Frontal cortex (tissue), 4 donors: ENCODE measurements at places on chromosomes 1 and 21.

- no peak for DNase-seq
Measured at GRCh38 chr1:9852004-9852403, 28.2 kb upstream of the CLSTN1 start.

GRCh38 chr1:95207223-95207935 is 26.6 kb upstream of the RWDD3 start:
- DNase-seq, result no peak

GRCh38 chr1:18339161-18339560 is 141.6 kb upstream of the KLHDC7A start:
- DNase-seq, result no peak

- no peak for DNase-seq
Measured at GRCh38 chr1:33299461-33300155, 21.3 kb downstream of the A3GALT2 start.

DNA sequence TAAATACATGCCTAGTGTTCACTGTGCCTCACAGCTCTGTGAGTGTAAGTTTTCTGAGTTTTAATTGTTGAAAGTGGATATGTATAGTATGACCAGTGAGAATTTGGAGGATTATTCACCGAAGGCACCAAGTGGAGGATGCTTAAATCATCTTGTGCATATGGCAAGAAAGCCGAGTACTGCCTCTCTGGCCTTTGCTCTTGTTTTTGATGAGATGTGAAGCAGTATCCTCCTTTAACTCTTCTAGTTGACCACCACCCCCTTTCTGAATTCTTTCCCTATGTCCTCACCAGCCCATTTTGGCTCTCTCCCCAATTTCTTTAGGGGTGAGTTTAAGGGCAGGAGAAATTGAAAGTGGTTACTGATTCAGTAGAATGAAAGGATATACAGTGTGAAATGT is 130.4 kb downstream of the SYT2 start:
- DNase-seq, result no peak

GRCh38 chr1:31621498-31621820 is 4.0 kb downstream of the HCRTR1 start:
- DNase-seq, result no peak

- DNase-seq, result no peak
Measured at GRCh38 chr1:119984771-119985170, 84.7 kb downstream of the NOTCH2 start.

DNA sequence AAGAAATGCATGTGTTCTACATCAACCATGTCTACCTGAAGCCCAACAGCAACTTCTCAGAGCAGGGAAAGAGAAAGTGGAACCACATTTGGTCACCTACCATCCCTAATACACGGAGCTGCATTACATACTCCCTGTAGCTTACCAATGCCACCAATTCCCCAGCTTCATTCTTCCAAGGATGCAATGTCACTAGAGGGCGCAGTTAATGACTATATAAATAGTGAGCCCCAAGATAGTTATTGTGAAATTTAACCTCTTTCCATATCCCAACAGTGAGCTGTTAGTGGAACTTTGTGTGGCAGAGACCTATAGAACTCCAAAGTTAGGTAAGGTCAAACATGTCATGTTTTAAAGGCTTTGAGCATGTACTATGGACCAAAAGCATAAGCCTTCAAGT is 618.3 kb downstream of the SMYD3 start:
- no peak for DNase-seq

GRCh38 chr21:22691658-22692057 is 1693.4 kb downstream of the NCAM2 start:
- DNase-seq, result no peak

- DNase-seq, result no peak
Measured at GRCh38 chr1:197145446-197146024, 934 bp downstream of the ASPM start.

DNA sequence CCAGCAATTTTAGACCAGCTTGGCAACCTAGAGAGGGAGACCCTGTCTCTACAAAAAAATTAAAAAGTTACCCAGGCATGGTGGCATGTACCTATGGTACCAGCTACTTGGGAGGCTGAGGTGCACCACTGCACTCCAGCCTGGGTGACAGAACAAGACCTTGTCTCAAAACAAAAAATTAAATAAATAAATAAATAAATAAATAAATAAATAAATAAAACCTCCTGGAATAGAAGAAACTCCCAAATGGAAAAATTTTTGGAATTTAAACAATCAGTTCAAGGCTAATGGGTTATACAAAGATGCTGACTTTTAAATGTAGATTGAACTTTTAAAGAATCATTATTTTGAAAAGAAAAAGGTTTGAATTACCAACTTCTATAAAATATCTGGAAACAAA is 22.2 kb downstream of the UBR4 start:
- DNase-seq, result no peak

DNA sequence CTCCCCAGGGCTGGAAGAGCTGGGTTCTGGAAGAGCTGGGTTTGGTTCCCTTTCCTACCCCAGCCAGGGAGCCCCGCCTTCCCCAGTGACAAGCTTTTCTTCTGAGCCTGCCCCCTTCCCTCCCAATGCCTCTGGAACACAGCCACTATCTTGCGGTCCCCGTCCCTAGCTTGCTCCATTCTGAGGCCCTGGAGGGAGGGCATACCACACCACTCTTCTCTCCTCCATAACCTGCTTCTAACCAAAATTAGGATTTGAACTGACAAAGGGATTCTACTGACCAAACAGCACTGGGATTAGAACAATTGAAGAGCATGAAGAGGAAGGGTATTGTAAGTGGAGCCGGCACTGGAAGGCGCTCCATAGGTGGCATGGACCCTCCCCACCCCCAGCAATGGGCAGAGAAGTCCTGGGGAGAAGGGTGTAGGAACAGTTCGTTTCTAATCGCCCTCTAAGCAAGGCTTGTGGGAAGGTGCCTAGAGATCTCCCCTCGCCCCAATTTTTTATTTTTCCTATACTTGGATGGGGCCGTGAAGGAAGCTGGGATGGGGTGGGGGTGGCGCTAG is 690 bp downstream of the C1orf216 start:
- no peak for DNase-seq

GRCh38 chr1:71295350-71295749 is 214.5 kb upstream of the ZRANB2 start:
- DNase-seq, result no peak

GRCh38 chr1:30048905-30049304 is 674.5 kb downstream of the MATN1 start:
- no peak for DNase-seq

DNA sequence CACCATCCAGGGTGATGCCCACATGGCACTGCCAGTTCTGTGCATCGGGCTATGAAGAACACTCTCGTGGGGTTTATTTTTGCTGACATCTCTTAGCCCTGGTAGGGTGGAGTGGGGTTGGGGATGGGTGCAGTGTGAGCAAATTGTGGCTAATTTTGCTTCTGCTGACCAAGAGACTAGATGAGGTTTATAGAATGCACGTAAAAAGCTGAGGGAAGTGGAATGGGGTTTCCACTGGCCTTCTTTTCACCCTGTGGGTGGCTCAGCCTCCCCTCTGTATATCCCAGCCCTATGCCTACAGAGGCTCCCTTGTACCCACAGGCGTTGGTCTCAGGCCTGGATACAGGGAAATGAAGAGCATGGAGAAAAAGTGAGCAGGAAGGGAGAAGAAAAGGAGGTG is 44.1 kb upstream of the RAB4A start:
- DNase-seq, result no peak

- no peak for DNase-seq
Measured at GRCh38 chr1:83996621-83997020, 2.3 kb downstream of the TTLL7 start.

- DNase-seq, result no peak
Measured at GRCh38 chr1:150969626-150970025, 5.0 kb downstream of the CERS2 start.
